HEK293T (cell line): ENCODE measurements at places on chromosomes 11 and 22.
A peak's percentile ranks its signal among the peaks of the same experiment; 100 is the strongest.

GRCh38 chr11:77981346-77981947 is 13.0 kb downstream of the INTS4 start:
- DNase-seq: no peak

GRCh38 chr11:1992111-1992510 is 5.5 kb downstream of the H19 start:
- DNase-seq: no peak

- no peak for DNase-seq
Measured at GRCh38 chr11:107621081-107621480, 30.1 kb downstream of the ELMOD1 start.

DNA sequence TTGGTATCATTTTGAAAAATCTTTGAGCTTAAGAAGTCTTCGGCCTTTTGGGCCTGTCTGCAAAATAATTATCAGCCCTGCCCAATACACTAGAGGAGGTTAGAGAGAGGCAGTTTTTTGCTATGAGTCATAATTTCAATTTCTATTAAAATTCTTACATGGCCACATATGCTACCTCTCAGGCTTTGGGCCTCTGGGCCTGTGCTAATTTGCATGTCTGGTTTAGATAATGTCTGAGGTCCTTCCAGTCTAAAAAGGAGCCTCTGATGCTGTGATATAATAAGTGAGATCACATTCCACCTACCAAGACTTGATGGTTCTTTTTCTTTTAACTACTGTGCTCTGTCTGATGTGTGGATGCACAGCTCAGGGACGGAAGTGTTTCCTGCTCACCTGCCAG is 70.8 kb downstream of the KCNJ1 start:
- DNase-seq: no peak

- DNase-seq: no peak
Measured at GRCh38 chr11:10899121-10899830, 41.4 kb upstream of the ZBED5 start.

- DNase-seq: no peak
Measured at GRCh38 chr22:22670076-22670795, 25.8 kb downstream of the GGTLC2 start.

GRCh38 chr11:35412285-35412684 is 7.1 kb downstream of the SLC1A2 start:
- DNase-seq: peak; percentile 45

GRCh38 chr11:3929232-3929631 is 73.8 kb downstream of the STIM1 start:
- DNase-seq: no peak

GRCh38 chr11:90134478-90135003 is at the start of gene NAALAD2:
Gene NAALAD2, plus strand, starts transcription at chr11:90134663. Its CDS starts 96 bp downstream, at chr11:90134759.
- peak; percentile 45 for DNase-seq

DNA sequence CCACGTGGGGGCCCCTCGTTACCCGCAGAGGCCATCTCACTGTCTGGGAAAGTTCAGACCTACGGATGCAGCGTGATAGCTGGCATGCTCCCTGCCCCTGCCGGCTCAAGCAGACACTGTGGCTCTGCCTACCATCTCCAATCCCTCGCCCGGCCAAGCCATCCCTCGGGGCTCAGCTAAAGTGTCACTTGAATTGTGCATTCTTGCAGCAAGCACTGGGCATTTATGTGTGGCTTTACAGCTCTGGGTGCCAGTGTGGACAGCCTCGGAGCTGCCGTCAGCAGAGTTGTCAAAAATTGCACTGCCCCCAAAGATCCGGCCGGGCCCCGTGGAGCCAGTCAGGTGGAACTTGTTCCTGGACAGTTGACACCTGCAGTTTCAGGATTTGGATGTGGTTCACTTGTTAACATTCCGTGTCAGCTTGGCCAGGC is 75.0 kb upstream of the FGF3 start:
- DNase-seq: no peak

GRCh38 chr11:115502636-115503082 is 1.6 kb downstream of the CADM1 start:
- no peak for DNase-seq

GRCh38 chr11:1461826-1462697 is 24.5 kb downstream of the MOB2 start:
- no peak for DNase-seq

- DNase-seq: no peak
Measured at GRCh38 chr11:69250186-69251056, 43.5 kb upstream of the MYEOV start.

- DNase-seq: peak; percentile 91
Measured at GRCh38 chr22:45268958-45269844, 15.5 kb upstream of the UPK3A start.

GRCh38 chr22:49305214-49305965 is 522.3 kb downstream of the BRD1 start:
- DNase-seq: peak; percentile 60

DNA sequence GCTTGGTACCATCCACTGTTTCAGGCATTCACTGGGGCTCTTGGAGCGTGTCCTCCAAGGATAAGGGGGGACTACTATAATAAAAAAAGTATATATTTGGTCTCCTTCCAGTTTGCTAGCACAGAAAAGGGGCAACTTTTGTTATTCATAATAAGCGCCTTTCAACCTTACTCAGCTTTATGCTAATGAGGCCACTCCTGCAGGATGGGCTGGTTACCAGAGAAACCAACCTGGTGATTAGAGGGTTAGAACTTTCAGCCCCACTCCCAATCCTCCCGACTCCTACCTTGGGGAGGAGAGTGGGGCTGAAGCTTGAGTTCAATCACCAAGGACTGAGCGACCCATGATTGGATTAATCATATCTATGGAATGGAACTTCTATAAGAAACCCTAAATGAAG is 31.8 kb downstream of the PPFIBP2 start:
- no peak for DNase-seq

GRCh38 chr11:28353991-28354390 is 245.8 kb downstream of the METTL15 start:
- DNase-seq: no peak

DNA sequence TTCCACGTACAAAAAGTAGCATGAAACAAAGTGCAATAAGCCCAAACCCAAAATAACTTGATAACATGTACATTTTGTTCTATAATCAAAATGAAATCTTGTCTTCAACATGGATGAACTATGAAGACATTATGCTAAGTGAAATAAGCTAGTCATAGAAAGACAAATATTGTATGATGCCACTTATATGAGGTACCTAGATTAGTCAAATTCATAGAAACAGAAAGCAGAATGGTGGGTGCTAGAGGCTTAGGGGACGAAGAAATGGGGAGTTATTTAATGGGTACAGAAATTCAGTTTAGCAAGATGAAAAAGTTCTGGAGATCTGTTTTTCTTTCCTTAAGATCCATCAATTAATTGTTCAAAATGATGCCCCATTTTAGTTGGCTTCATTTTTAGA is 7.5 kb downstream of the PGM2L1 start:
- DNase-seq: no peak

DNA sequence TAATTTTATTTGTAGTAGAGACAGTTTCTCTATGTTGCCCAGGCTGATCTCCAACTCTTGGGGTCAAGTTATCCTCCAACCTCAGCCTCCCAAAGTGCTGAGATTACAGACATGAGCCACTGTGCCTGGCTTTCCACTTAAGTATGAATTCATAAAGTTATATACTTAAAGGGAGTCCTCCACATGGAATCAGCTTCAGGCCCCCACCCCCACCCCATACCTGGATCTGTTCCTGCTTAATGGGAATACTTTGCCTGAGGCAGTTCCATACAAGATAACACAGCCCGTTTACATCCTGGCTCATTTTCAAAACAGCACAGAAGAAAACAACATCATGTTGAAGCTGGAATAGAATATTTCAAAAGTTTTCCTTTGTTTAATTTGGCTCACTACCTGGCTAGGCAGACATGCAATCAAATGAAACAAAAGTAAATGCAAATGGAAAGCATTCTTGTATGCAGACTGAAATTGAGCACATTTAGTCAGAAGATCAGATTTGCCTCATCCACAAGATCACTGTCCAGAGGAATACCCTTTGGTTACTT is 82.4 kb downstream of the FAT3 start:
- DNase-seq: no peak

- DNase-seq: no peak
Measured at GRCh38 chr11:106021181-106021966, 666 bp downstream of the MSANTD4 start.

DNA sequence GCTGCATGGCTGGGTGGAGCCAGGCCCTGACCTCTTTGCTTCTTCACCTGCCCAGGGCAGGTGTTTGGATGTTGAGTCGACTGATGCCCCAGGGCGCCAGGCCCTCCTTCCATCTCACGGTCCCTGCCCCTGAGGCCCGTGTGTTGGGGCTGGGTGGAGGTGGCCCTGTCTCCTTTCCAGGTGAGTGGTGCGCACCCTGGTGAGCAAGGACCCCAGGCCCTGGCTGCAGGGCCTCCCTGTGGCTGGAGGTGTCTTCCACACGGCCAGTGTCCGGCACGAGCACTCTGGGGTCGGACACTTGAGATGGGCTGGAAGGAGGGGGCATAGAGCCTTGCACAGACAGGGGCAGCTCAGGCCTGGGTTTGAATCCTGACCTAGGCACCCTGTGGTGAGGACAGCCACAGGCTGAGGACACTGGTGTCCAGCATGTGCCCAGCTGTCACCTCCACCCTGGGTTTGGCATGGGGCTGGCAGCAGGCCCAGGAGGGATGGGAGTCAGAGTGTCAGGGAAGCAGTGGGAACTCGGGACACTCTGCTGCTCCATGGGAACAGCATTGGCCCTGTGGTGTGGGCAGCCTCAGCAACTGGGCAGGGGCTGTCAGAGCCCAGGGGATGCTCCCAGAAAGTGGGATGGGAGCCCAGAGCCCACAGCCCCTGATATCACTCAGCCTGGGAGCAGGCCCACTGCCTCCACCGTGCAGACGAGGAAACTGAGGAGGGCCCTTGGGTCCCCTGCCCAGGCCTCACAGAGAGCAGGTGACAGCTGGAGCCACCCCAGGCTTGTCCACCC is 37.1 kb upstream of the CCDC188 start:
- DNase-seq: no peak

DNA sequence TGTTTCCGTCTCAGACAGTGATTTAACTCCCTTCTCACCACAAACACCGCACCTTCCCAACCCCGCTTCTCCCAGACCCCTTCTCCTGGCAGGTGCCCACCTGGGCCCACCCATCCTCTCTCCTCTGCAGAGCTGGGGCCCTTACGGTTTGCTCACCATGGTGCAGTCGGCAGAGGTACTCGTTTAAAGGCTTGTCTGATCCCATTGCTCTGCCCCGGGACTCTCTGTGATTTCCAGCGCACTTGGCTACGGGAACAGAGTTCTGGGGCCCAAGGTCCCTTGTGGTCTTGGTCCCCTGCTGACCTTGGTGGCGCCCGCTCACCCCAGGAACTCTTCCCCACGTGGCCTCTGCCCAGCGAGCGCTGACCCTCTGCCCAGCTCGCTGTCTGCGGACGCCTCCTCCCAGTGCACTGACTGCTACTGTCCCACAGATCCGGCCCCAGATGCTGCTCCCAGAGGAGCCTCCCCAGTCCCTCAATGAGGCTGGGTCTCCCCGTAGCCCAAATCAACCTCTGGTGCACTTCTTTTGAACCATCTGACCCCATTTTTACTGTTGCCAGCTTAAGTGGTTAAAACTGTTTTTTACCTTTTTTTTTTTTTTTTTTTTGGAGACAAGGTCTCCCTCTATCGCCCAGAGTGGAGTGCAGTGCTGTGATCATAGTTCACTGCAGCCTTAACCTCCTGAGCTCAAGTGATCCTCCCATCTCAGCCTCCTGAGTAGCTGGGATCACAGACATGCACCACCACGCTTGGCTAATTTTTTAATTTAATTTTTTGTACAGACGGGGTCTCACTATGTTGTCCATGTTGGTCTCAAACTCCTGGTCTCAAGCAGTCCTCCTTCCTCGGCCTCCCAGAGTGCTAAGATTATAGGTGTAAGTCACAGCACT is 21.3 kb upstream of the CTSD start:
- DNase-seq: no peak
